ENCODE measurements at places on chromosomes 4 and X. TPM values are rescaled to one million over a fixed set of nuclear protein-coding genes. Genes with fewer than 3 reads are reported as not detected.

PABPC4L gene
- polyA plus RNA-seq: not detected

ALB gene
- polyA plus RNA-seq: 0.84 TPM

MSX1 gene
- not detected for polyA plus RNA-seq

SLITRK4 gene
- not detected for polyA plus RNA-seq

VSIG4 gene
- polyA plus RNA-seq: 19.7 TPM

GRCh38 chrX:110159865-110160264 is 157.0 kb downstream of the TMEM164 start:
- H3K4me1 ChIP-seq: no peaks in the 10 kb centered on the region
- H3K36me3 ChIP-seq: no peaks in the 10 kb centered on the region
- no peak for DNase-seq
- no peak overlapping the region for H3K27ac ChIP-seq
- H3K27me3 ChIP-seq: no peaks in the 10 kb centered on the region

- H3K27ac ChIP-seq: no peak overlapping the region
- peaks cover 3% of the 10 kb centered on the region for H3K36me3 ChIP-seq
- DNase-seq: no peak
- H3K27me3 ChIP-seq: no peaks in the 10 kb centered on the region
These were observed 37.0 kb downstream of the SEPSECS start for GRCh38 chr4:25123236-25123635.

DNA sequence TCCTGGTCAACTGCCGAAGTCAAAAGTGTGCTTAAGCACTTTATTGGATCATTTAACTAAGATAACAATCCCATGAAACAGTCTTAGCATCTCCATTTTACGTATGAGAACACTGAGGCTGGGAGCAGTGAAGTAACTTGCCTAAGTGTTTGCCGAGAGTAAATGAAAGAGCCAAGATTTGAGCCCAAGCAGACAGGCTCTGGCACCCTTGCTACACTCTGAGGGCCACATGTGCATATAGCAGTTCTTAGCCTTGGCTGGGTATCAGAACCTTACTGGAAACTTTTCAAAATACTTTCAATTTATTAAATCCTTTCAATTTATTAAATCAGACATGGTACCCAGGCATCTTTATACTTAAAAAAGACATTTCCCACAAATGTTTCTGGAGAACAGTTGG is 225.9 kb downstream of the NR3C2 start:
- H3K4me1 ChIP-seq: peaks cover 2% of the 10 kb centered on the region
- H3K27ac ChIP-seq: no peak overlapping the region
- no peak for DNase-seq
- no peaks in the 10 kb centered on the region for H3K27me3 ChIP-seq
- no peak overlapping the region for H3K4me3 ChIP-seq
- H3K36me3 ChIP-seq: no peaks in the 10 kb centered on the region

GRCh38 chrX:129576539-129576938 is 36.5 kb downstream of the OCRL start:
- no peak for DNase-seq
- no peaks in the 10 kb centered on the region for H3K4me1 ChIP-seq
- H3K36me3 ChIP-seq: no peaks in the 10 kb centered on the region
- no peak overlapping the region for H3K27ac ChIP-seq

DNA sequence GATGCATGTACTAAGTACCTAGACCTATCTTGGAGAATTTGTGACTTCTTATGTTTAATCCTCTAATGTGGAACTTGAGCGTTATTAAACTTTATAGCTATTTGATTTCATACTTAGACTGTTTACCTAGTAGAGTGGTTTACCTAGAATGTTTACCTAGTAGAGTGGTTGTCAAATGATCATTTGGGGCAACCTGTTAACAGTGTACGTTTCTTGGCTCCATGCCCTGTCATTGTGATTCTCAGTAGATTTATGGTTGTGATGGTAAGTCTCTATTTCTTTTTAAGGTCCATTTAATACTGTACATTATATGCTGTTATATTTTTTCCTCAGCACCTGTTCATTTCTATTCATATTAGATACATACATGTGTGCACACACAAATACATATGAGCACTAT is 233.0 kb upstream of the MAD2L1 start:
- no peaks in the 10 kb centered on the region for H3K36me3 ChIP-seq
- H3K4me3 ChIP-seq: no peak overlapping the region
- H3K27me3 ChIP-seq: no peaks in the 10 kb centered on the region
- DNase-seq: no peak
- H3K4me1 ChIP-seq: no peaks in the 10 kb centered on the region

DNA sequence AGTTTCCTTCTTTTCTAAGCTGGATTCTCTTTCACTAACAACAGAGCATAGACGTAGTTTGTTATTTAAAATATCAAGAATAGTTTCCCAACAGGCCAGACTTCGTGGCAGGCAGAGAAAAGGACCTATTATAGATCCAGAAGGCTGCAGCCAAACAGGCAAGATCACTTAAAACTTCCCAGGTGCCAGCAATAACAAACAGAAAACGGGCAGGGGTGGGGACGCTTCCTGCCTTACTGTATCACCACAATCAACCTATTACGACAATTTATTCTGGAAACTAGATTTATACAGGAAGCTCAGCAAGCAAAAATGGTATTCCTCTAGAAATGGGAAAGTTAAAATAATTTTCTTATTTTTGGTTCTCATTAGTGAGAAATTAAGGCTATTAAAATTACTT is 22.1 kb downstream of the RWDD4 start:
- peak overlapping the region; percentile 0 for H3K27ac ChIP-seq
- DNase-seq: peak; percentile 20
- H3K4me1 ChIP-seq: no peaks in the 10 kb centered on the region
- H3K27me3 ChIP-seq: no peaks in the 10 kb centered on the region
- no peaks in the 10 kb centered on the region for H3K36me3 ChIP-seq

- H3K36me3 ChIP-seq: no peaks in the 10 kb centered on the region
- H3K4me3 ChIP-seq: no peak overlapping the region
- H3K27ac ChIP-seq: no peak overlapping the region
- no peak for DNase-seq
These were observed 19.5 kb downstream of the NSUN7 start for GRCh38 chr4:40769266-40769665.

DNA sequence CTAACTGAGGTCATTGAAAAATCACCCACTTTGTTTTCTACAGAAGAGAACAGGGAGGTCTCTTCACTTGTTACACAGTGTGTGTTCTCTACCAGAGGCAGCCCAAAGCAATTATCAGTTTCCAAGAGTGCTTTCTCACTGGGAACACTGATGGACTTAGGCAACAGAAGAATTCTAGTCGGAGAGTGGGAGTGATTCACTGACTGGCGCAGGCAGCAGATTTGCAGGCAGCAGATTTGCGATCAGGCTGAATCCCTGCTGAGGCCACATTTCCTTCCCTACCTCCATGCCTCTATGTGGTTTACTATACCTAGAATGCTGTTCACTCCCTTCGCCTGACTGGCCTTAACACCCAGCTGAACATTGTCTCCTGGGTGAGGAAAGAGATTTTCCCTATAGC is 6.6 kb downstream of the OCIAD2 start:
- H3K27ac ChIP-seq: no peak overlapping the region
- DNase-seq: no peak
- H3K27me3 ChIP-seq: no peaks in the 10 kb centered on the region
- H3K4me1 ChIP-seq: peaks cover 3% of the 10 kb centered on the region
- peaks cover 11% of the 10 kb centered on the region for H3K36me3 ChIP-seq
- H3K4me3 ChIP-seq: no peak overlapping the region
